ENCODE measurements at places on chromosomes 11 and 22.
A peak's percentile ranks its signal among the peaks of the same experiment; 100 is the strongest.

DNA sequence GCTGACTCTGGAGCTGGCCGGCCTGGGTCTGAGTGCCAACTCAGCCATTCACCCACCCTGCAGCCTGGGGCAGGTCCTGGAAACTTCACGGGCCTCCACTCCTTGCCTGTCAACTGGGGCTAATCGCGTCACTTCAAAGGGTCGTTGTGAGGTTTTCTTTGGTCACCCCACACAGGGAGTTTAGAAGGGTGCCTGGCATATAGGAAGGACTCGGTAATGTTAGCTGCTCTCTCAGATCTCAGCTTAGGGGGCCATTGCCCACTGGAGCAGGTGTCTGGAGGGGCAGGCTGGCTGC is 7.3 kb downstream of the INCENP start:
- DNase-seq: no peak

- DNase-seq: peak; percentile 11
Measured at GRCh38 chr11:40241524-40242051, 1217.9 kb downstream of the LRRC4C start.

DNA sequence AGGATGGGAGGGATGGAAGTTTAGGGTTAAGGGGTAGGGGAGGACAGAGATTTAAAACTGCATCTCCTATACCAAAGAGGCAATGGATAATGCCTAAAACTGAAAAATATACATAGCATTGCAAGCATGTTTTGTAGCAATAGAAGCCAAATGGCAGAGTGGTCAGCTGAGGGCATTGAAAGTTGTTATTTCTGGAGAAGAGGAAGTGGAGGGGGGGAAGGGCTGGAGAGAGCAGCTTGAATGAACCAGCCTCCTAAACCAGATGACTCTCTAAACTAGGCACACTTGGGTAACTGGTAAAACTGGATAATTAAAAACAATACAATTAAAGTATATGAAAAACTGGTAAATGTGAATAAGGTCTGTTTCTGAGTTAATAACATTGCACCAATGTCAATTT is 70.3 kb upstream of the TP53I11 start:
- no peak for DNase-seq

GRCh38 chr11:97289823-97290222 is 900.0 kb downstream of the JRKL start:
- no peak for DNase-seq

- DNase-seq: no peak
Measured at GRCh38 chr22:40679964-40680818, 907 bp downstream of the MCHR1 start.

DNA sequence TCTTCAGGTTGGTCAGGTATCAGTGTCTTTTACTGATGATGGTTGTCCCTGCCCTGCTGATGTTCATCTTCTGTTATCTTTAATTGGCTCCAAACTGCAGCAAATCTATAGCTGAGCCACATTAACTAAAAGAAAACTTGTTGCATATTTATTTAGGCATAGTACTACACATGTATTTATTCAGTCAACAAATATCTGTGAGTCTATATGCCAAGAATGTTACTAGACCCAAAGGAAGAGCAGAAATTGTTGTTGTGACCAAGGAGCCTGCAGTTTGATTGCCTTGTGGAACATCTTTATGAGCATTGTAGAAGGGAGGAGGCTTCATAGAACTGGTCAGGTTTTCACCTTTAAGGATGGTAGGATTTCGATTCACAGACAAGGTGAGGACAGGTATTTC is 10.1 kb downstream of the BMAL1 start:
- DNase-seq: no peak

DNA sequence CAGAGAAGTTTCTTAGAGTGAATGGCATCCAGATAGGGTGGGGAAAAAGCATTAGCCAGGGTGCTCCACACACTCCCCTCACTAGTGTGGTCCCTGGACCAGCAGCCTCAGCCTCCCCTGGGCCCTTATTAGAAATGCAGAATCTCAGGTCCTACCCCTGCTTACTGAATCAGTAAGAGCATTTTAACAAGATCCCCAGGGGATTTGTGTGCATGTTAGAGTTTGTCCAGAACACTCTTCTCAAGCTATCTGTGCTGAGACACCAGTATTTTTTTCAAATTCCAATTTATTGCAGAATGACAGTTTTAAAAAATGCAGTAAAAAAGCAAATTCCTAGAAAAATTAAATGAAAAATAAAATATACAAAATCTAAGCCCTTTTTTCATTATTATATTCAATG is 123.1 kb downstream of the MIAT start:
- DNase-seq: no peak

DNA sequence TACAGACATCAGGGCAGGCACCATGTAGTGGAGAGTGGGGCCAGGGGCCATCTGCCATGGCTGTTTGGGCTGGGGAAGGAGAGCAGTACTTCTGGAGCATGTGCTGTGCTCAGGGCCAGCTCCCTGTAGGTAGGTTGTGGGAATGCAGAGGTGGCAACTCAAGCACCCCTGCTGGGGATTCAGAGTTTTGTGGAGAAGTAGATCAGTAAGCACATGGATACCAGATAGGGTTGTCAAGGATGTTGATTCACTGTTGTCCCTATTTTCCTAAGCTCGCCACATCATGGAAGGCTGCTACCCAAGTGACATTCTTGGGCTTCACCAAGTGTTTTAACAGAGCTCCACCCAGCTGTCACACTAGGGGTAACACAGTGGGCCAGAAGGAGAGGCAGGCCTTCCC is 67.2 kb downstream of the BMAL1 start:
- no peak for DNase-seq

DNA sequence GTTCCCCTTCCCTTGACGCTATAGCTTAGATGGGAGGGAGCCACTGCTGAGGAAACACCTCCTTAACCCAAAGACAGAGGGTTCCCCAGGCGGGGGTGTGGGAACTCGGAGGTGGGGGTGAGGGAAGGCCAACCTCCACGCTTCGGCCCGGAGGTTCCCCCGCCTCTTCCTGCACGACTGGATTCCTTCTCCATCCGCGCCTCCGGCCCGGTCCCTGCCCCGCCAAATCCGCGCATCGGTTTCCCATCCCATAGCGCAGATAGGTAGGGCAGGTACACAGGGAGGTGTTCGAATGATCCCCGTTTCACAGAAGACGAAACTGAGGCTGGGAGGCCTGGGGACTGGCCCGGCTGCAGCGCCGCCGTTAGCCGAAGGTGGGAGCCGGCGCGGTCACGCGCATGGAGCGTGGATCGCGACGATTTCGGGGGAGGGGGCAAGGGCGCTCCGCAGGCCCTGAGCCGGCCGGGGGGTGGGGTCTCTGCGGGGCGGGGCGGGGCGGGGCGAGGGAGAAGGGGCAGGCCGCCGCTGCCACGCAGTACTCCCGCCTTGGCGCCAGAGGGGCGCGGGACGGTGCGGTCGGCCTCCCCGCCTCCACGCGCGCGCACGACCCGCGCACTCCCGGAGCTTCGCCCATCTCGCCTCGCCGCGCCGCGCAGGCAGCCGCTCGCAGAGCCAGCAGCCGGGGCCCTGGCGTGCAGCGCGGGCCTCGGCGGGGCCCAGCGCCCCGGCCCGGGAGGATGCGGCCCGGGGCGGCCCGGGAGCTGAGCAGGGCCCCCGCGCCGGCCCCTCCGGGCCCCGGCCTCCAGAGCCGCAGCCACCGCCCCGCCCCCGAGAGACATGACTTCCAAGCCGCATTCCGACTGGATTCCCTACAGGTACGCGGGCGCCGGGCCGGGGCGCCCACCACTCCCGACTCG is at the start of gene TUB:
TUB (plus strand) TSS at position 538 of the 917 bp plus-strand sequence; CDS start at position 838, 300 bp downstream.
- DNase-seq: peak; percentile 32

DNA sequence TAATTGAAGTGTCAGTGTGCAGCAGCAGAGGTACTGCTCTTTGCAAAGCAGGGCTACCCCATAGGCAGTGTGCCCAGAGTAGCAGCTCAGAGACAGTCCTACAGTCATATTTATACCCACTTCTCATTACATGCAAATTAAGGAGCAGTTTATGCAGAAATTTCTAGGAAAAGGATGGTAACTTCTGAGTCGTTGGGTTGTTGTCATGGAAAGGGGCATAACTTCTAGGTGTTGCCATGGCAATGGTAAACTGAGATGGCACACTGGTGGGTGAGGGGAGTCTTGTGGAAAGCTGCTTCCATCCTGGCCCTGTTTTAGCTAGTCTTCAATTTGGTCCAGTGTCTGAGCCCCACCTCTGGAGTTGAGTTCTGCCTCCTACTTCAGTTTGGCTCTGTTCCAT is 77.4 kb downstream of the MN1 start:
- no peak for DNase-seq

DNA sequence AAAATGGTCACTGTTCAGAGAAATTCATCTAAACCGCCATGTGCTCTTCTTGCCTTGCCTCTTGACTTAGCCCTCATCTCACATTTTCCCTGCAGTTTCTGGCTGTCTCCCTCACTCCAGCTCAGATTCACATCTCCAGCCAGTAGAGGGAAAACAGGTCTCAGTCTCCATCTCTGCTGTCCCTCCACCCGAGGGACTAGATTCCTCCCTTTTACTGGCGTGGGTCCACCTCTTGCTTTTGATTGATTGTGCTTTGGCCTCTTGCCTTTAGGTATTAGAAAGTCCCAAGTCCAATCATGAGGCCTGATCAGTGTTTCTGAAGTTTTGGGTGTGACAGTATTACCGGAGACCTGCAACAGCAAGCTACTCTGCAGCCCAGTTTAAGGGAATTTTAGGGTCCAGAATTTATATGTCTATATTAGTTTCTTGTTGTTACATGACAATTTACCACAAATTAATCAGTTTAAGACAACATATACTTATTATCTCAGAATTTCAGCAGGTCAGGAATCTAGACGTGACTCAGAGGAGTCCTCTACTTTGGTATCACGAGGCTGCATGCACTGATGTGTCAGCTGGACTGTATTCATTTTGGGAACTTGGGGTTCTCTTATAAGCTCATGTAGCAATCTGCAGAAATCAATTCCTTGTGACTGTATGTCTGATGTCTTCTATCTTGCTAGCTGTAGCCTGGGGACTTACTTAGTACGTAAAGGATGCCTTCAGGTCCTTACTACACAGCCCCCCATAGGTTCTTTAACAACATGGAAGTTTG is 805.2 kb upstream of the CCDC90B start:
- no peak for DNase-seq

- no peak for DNase-seq
Measured at GRCh38 chr22:30743257-30744020, 48.8 kb downstream of the OSBP2 start.

DNA sequence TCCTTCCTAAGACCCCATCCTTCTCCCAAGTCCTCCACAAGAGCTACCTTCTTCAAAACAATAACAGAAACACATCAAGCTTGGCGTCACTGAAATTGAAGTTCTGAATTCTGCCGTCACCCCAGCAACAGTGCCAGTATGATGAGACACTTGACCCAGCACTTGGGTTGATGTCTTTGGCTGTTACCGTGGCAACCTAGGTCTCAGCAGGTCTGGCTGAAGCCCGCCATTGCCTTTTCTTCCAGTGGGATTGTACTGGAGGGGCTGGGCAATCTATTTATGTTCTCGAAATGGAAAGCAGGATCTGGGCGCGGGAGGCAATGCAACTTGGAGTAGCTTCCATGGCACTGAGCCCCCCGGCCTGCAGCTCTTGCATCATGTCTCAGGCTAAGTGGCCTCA is 23.8 kb downstream of the NPTXR start:
- no peak for DNase-seq

DNA sequence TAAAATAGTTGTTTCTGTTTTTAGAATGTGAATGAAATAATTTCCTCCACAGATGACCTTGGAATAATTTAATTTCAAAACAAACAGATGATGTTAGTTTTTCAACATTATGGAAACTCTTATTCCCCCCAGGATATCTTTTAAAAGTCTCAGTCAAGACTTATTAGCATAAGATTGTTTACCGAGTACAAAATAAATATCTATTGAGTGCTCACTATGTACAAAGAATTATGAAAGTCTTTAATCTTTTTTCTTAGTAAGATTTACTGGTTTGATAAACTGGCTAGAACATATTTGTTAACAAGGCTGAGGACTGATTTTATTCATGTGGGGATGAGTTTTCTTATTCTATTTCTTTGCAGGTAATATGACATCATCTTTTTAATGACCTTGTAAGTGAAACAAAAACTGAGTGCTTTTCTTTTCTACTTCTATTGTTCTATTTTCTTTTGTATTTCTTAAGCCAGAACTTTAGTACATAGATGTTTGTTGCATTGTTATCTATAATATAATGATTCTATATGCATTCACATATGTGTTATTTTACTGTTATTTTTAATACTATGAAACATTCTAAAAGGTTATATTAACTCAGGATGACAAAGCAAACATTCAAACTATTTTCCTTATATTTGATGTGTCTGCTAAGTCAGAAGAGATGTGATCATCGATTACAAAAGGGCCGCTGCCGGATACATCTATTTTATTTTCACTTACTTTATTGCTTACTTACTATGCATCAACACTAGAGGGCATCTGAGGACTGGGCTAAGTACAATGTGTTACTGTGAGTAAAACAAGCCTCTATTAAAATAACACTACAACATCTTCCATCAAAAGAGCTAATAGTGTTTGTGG is 111.0 kb upstream of the ARHGAP42 start:
- DNase-seq: no peak

DNA sequence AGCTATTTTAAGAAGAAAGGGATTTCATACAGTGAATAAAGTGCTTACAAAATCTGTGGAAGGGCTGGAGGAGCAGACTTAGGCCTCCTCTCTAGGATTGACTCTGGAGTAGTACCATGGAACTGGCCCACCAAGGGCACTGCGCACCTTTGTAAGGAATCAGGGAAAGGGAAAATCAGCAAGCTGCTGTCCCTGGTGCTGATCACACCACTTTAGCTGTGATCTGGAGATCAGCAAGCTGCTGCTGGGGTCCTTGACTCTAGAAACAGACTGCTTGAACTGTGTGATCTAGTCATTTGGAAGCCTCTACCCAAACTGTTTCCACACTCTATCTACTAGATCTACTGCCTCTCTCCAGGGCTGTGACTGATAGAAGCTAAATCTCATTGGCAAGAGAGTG is 18.4 kb upstream of the TECTA start:
- DNase-seq: no peak

DNA sequence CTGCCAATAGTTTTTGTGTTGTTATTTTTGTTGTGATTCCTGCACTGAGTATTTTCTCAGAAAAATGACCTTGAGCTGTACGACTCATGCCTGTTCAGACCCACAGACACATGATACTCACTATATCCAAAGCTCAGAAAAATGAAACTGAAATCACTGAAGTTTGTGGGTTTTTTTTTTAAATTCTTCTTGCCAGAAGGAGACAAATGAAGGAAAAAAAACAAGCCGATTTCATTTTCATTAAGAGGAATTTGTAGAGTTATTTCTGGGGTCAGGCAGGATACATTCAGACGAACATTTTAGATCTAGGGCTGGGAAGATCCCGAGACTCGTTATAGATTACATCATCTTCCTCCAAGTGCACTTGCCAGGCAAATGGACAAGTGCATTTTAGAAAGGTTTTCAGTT is 60.4 kb downstream of the BMAL1 start:
- DNase-seq: no peak

GRCh38 chr22:46359362-46359761 is 23.8 kb downstream of the TRMU start:
- DNase-seq: peak; percentile 45

GRCh38 chr11:134254433-134255183 is 1.2 kb downstream of the ACAD8 start:
- no peak for DNase-seq
